ENCODE measurements at places on chromosomes 5 and 9.

DNA sequence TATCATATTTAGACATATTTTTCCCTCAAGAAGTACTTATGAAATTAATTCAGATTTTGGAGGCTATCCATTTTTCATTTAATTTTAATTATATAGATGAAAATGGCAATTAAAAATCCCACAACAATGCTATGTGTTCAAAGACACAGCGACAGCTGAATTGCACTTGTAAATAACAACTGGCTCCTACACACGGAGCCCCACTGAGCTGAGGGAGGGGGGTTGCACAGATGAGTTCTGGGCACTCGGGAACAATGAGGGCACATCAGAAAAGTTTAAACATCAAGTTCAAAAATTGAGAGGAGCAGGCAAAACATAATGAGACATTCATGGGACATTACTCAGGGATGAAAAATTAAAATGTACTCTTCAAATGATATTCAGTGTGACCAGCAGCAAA, 104.9 kb downstream of the MARCHF3 start:
- no peak for DNase-seq

DNA sequence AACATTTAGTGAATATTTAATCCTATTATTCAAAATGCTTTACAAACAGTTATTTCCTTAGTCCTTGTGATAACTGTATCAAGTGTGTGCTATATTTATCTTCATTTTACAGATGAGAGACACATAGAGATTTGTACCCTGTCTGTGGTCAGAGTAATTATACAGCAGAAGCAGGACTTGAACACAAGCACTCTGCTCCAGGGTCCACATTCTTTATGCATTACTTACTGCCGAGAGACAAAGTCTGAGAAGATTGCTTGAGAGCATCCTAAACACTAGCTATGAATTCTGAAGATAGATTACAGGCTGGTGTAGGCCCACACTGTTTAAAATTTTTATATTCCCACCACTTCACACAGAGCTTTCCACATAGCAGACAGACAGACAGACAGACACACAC, 926.1 kb upstream of the DMAC1 start:
- DNase-seq, result no peak

DNA sequence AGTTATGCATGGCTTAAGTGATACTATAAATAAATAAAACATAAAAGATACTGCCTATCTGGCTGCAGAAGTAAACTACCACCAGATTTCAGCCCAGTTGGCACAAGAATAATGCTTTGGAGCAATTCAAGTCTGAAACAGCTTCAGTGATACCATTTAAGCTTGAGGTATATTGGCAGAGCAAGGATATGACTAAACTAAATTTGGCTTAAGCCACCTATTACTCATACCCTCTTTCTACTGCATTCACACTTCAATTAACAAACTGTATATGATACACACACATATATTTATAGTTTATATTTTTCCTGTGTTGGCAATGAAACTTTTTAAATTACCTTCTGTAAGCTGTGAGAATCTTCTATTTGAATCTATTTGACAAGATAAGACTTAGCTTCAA, 431.9 kb downstream of the ANXA1 start:
- DNase-seq, result no peak

GRCh38 chr5:72093824-72094223, 13.5 kb upstream of the MAP1B start:
- DNase-seq, result no peak

DNA sequence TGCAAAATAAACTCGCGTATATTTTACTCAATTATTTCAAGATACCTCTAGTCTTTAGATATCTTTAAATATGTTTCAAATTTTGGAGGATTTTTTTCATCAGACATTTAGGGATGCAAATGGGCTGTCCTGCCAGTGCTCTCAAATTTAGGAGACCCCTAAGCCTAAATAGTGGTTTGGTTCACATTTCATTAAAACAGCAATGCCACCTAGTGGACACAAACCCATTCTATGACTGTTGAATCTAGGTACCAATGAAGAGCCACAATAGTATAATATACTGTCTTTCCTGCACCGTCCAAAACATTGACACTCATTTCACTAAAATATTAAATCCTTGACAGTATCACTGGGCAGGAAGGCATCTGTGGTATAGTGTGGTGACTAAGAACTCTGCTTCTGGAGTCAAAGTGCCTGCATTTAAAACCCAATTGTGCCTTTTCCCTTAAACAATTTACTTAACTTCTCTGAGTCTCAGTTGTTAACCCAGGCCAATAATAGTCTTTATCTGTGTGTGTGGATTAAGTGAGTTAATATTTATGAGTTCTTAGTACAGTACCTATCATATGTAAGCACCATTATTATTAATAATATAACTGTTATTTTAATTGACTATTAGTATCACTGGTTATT, 148.0 kb downstream of the RORB start:
- no peak for DNase-seq

DNA sequence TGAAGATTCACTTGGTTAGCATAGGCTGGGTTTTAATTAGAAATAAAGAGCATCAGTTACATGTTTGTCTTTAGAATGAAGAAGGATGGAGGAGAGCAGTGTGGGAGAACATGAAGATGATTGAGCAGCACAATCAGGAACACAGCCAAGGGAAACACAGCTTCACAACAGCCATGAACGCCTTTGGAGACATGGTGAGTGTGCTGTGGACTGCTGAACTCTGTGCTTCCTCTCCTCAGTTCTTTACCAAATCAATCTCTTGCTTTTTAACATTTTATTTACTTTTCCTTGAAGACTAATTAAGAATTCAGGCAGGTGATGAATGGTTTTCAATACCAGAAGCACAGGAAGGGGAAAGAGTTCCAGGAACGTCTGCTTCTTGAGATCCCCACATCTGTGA, 38.2 kb upstream of the SPATA31E1 start:
- no peak for DNase-seq

DNA sequence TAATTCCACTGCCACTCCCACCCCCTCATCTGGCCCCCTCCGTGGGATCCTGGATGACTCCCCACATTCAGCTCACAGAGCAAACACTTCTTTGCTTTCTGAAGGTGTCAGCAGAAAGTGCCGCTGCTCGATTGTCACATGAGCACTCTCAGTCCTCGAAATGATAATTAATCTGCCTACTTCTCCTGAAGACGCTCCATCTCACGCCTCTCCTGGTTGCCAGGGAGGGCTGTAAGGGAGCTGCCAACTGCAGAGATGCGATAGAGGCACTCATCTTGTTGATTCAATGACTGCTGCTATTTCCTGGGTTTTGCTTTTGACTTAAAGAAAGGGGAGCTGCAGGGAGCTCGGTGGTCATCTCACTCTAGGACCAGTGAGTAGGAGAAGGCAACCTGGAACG, 206.5 kb downstream of the DAB2IP start:
- DNase-seq, result no peak

DNA sequence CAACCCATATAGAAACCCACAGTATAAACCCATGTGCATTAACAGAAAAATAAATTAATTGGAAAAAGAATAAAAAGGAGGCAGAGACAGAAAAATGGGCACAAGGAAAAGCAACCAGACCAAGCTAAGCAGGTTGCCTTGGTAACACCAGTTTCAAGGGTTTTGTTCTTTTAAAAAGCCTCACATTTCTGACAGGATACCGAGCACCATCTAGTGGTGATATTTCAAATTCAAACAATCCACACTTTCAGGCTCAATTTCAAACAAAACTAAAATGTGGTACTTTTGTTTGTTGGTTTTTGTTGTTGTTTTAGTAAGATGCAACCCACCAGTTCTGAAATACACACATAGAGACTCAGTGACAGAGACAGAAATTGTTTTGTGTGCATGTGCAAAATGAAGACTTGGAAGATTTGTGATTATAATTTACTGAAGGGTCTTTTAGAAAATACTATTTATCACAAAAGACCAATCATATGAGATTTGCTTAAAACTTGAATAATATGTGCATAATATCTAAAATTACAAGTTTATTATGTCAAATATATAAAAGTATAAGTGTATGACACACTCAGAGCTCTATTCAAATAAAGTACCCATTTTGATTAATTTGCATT, 318.2 kb downstream of the SLCO4C1 start:
- no peak for DNase-seq

All from stimulated activated CD8-positive, alpha-beta memory T cell treated with anti-CD3 and anti-CD28 coated beads, Interleukin-15, amount 100 ng/mL, for 48 hours (primary cell).